ENCODE measurements at places on chromosomes 4 and X. TPM values are rescaled to one million over a fixed set of nuclear protein-coding genes. Genes with fewer than 3 reads are reported as not detected.

SMIM31 gene
- not detected for total RNA-seq

GRCh38 chrX:16664074-16664473 is 14.1 kb downstream of the S100G start:
- DNase-seq, result peak; percentile 44

DNA sequence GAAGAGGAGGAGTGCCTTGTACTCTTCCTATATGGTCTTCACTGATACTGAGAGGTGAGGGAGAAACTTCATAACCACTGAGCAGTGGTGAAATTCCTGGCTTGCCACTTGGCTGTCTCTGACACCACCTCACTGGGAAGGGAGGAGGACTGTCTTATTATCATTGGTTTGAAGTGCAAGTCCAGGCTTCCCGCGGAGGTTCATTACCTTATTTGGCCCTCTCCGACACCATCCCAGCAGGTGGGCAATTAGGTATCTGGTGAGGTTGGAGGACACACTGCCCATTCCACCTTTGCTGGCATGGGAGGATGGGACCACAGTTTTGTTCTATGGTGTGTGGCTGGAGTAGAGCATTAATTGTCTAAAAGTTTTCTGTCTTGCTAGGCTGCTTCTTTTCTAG is 206.1 kb downstream of the LHFPL1 start:
- DNase-seq, result no peak

GRCh38 chr4:75054078-75054477 is 121.2 kb downstream of the PARM1 start:
- DNase-seq, result no peak

DNA sequence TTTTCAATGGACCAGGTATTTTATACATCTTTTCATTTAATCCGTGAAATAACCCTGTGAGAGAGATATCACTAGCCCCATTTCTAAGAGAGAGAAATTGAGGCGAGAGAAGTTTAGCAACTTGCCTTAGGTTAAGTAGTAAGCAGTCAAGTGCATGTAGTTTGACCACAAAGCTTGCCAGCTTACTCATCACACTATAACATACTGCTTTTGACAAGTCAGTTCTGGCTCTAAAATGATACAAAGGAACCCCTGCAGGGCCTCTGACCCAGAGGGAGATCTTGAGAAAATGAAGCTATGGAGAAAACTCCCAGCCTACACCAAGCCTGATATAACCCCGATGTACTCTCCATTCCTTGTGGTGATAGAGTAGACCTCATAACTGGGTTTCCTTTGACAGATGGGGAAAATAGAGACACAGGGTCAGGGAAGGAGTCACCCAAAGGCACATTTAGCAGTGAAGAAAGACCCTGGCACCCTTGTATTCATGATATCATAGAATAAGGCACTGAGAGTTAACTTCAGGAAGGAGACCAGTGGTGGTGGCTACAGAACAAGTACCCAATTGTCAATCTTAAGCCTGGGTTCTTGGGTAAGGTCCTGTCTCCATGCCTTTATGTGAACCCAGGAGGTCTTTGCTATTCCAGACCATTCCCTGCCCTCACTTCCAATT is 60.2 kb upstream of the MSN start:
- DNase-seq, result no peak

DNA sequence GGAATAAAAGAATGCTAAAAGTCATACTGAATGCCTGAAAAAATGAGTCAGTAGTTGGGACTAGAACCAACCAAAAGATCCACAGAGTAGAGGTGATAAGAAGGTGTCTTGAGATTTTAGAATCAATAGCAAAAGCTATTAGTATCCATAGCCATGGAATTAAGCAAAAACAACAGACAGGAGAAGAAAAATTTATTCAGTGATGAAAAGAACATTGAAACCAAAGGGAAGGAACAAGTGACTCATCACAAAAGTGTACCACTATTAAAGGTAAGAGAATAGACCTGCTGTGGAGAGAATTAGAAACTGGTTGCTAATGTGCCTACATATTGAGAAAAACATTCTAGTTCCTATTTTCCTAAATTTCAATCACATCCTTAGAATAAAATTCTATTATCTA is 182.0 kb upstream of the NEIL3 start:
- no peak for DNase-seq

DNA sequence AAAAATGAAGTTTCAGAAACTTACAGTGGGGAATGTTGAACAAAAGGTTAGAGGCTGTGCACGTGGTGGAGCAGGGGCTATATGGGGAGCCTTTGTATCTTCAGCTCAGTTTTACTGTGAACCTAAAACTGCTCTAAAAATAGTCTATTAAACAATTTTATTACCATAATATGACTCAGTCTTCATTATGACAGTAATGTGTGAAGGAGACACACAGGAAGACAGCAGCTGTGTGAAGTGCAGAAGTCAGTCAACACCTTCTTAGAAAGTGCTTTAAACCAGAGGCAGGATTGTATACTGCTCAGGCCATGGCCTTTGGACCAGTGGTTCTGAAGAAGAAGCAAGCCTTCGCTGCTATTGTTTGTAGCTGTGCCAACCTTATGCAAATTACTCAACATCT is 89.7 kb downstream of the ARHGAP10 start:
- DNase-seq, result no peak

All from spinal cord (tissue), 10 donors.